Stimulated activated CD4-positive, alpha-beta T cell treated with anti-CD3 and anti-CD28 coated beads, Interleukin-12 subunit alpha, Interleukin-12 subunit beta, amount 100 ng/mL, for 48 hours (primary cell): ENCODE measurements at places on chromosomes 7 and 10.
A peak's percentile ranks its signal among the peaks of the same experiment; 100 is the strongest.

DNA sequence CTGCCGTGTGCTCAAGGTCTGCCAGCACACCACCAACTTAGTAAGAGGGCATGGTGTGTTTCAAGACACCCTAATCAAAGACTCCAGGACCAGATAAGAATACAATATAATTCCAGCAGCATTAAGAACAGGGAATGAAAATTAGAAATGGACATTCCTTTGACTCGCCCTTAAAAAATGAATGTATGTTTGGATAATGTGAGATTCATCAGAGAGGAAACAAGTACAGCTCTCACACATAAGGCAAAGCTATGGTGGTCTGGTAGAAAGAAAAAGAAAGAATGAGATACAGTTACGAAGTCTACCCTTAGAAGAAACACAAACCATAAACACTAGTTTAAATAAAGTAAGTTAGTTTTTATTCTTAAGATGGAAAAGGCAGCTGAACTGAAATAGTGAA lies 174.8 kb upstream of the ANK3 start:
- no peak for DNase-seq

DNA sequence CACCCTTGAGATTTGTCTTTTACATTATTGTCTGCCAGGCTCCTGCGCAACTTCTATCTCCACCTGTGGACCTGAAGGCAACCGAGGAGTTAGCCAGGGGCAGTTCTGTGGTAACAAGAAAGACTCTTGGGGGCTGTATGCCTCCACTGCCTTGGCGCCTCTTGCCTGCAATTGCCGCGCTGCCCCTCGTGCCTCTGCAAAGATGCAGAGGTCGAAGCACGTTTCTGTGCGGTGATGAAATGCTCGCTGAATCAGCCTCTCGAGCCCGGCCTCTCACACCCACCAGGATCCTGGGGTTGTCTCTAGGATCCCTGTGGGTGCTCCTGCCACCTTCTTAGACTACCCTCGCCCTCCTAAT lies 486 bp upstream of the LHFPL3 start:
- DNase-seq, result no peak

GRCh38 chr10:9015005-9015404 lies 960.5 kb downstream of the GATA3 start:
- no peak for DNase-seq

DNA sequence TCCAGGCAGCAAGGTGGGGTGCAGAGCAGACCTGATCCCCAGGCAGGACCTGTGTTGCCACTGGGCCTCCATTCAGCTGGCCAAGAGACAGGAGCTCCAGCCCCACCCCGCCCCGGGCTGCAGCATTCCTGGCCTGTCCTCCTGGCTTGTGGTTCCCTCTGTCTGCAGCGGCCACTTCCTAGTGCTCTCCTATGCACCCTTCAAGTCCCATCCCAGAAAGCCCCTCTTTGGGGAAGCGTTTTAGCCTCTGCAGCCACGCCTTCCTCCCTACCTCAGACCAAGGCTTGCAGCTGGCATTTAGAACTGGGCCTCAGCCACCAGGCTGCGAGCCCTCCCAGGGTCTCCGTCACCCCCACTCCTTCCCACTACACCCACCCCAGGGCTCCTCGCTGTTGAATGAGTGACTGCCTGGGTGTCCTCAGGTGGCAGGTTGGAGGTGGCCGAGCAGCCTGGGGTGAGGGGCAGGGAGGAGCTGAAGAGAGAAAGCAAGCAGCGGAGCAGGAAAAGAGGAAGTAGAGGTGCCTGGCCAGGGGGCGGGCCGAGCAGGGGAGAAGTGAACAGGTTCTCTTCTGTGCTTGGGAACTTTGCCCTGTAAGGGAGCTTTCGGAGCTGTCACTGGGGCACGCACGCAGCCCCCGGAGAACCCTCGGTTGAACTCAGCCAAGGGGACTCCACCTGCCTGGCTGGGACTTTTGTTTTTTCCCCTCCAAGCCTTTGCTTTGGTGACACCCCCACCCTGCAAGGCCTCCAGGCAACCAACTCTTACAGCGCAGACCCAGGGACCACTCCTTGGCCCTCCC lies 109.1 kb upstream of the TNRC18 start:
- DNase-seq, result peak; percentile 48

DNA sequence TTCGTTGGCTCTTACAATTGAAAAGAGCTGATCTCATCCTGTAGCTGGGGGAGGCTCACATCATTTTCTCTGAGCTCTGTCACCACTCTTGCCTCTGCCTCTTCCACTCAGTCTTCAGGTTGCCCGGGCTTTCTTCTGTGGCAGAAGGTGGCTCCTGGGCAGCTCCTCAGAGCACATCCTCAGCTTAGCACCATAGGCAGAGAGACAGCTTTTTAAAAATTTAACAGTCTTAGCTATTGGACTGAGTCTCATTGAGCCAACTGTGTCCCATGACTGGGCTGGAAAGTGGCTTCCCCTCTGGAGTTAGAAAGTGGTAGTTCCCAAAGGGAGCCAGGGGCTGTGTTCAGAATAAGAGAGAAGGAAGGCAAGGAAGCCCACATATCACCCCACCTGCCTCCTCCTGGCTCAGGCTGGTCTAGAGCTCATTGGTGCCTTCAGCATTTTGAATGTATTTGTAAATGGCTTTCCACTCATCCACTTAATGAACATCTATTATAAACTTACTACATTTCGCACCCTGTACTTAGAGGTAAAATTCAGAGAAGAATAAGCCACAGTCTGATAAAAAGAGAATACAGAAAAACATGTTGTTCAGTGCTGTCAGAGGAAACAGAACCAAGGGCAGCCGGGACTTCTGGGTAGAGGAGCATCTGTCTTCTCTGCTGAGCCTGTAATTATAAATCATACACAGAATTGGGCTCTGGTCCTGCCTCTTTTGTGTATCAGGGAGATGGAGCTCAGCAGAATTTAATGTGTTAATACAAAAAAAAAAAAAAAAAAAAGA lies 119.3 kb downstream of the WDFY4 start:
- no peak for DNase-seq

GRCh38 chr10:3780021-3780770 lies 4.8 kb downstream of the KLF6 start:
- DNase-seq, result no peak

- no peak for DNase-seq
Observed at GRCh38 chr10:846126-846685, 85.3 kb downstream of the LARP4B start.

- DNase-seq, result no peak
Observed at GRCh38 chr10:48332166-48332870, 25.8 kb downstream of the MAPK8 start.

- no peak for DNase-seq
Observed at GRCh38 chr10:73886661-73887293, 12.4 kb upstream of the CAMK2G start.

DNA sequence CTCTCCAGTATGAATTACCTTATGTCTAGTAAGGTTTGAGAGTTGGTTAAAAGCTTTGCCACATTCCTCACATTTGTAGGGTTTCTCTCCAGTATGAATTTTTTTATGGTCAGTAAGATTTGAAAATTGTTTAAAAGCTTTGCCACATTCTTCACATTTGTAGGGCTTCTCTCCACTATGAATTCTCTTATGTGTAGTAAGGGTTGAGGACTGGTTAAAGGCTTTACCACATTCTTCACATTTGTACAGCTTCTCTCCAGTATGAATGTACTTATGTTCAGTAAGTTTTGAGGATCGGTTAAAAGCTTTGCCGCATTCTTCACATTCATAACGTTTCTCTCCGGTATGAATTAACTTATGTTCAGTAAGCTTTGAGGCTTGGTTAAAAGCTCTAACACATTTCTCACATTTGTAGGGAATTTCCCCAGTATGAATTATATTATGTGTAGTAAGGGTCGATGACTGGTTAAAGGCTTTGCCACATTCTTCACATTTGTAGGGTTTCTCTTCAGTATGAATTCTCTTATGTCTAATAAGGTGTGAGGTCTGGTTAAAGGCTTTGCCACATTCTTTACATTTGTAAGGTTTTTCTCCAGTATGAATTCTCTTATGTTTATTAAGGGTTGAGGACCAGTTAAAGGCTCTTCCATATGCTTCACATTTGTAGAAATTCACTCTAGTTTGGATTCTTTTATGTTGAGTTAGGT lies 12.2 kb downstream of the ZNF117 start:
- DNase-seq, result no peak
